ENCODE measurements at places on chromosomes 13 and 19.

DNA sequence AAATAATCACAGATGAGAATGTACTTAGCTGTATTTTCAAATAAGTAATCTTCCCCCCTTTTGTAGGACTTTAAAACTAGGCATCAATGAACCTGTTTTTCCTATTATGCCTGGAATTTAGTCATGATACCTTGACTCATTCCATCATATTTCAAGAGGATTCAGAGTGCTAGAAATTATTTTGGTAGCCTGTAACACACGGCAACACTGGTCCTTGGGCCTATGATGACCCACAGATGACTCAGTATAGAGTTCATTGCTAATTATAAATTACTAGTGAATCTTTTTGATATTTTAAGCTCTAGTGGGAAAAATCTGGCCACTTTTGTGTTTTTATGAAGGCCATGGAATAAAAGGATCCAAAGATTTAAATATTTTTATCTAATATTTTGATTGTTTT, 26.0 kb upstream of the GARRE1 start:
- DNase-seq: no peak

GRCh38 chr13:74162782-74163181, 28.6 kb upstream of the KLF12 start:
- DNase-seq: no peak

- DNase-seq: no peak
These were observed 78.8 kb downstream of the CACNA1A start for GRCh38 chr19:13427273-13428051.

GRCh38 chr13:21676611-21677021, 5.7 kb downstream of the FGF9 start:
- DNase-seq: no peak

- no peak for DNase-seq
These were observed 44.5 kb downstream of the VWA8 start for GRCh38 chr13:41916173-41916954.

DNA sequence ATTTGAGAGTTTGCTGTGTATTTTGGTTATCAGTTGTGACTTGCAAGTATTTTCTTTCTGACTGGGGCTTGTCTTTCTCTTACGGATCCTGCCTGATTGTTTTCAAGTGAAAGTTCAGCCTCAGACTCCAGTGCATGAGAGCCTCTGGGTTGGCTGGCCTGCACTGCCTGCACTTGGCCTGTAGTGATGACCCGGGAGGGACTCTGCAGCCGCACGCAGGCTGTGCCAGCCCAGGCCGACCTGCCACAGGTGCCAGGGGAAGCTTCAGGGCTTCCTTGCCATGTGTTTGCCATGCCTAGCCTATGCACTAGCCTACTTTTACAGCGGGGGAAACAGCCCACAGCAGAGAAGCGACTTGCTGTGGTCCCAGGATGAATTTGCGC, 77.0 kb downstream of the KDM4B start:
- no peak for DNase-seq

- no peak for DNase-seq
These were observed 53.6 kb downstream of the WDFY2 start for GRCh38 chr13:51637852-51638215.

DNA sequence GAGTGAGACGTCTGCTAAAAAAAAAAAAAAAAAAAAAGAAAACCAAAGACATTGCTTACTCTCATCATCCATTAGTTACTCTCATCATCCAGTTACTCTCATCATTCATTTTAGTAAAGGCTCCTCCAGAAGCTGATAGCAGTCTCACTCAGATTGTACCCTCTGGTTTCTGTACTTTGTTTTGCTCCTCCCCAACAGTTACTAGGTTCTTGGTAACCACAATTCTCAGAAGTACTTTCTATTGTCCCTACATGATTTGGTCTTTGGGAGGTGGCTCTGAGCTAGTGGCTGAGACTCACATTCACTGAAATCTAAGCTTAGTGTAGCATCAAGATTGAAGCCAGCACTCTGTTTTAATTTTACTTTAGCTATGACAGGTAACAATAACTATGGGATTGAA, 14.3 kb downstream of the ERICH4 start:
- no peak for DNase-seq

GRCh38 chr19:48873476-48874302, 1.5 kb downstream of the PPP1R15A start:
- DNase-seq: peak; percentile 41

- no peak for DNase-seq
These were observed 2.9 kb upstream of the DCLK1 start for GRCh38 chr13:36133950-36134626.

- DNase-seq: no peak
These were observed 45.5 kb upstream of the SLC7A9 start for GRCh38 chr19:32914879-32915660.

- DNase-seq: no peak
These were observed 9.4 kb downstream of the ANGPTL8 start for GRCh38 chr19:11248852-11249251.

GRCh38 chr19:4049432-4049831, 17.3 kb downstream of the ZBTB7A start:
- peak; percentile 17 for DNase-seq

DNA sequence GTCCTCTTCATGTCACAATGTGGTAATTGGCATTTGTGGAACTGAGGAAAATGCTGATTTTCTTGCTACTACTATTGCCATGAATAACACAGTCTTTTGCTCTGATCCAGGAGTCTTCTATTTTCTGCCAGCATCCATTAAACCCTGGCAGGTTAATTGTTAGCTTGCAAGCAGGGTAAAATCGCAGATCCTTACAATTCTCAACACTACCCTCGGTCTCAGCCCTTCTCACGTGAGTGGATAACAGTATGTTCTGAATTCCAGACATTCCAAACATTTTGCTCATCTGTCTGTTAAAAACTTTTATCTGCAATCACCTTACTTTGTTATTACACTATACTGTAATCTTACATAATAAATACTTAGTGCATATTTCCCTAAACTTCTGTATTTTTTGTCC, 251.3 kb upstream of the ATXN8OS start:
- DNase-seq: no peak

DNA sequence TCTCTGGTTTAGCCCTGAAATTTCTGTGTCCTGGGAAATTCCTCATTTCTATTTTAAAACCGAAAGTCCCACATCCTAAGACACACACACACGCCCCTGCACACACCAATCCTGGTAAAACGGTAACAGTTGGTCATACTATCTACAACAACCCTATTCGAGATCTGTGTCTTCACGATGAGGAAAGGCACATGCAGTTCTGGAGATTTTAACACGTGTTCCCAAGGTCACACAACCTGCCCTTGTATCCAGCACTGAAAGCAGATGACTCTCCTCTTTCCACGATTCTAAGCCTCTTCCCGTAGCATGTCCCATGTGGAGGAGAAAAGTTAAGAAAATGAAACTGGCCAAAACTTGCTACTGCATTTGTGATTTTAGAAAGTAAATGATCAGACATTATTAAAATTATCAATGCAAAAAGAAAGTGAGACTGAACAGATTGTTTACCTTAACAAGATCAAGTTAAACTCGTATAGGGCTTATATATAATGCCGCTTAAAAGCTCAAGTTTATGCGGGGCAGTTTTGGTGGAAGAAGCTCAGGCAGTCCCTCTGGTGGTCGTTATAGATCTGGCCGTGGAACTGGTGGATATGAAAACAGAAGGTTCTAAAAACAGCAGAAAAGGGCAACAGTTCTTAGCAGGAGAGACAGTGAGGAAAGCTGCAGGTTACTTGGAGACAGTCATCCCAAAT, 32.7 kb downstream of the VSTM1 start:
- DNase-seq: no peak

GRCh38 chr13:104256701-104257100, 1190.5 kb upstream of the SLC10A2 start:
- no peak for DNase-seq

DNA sequence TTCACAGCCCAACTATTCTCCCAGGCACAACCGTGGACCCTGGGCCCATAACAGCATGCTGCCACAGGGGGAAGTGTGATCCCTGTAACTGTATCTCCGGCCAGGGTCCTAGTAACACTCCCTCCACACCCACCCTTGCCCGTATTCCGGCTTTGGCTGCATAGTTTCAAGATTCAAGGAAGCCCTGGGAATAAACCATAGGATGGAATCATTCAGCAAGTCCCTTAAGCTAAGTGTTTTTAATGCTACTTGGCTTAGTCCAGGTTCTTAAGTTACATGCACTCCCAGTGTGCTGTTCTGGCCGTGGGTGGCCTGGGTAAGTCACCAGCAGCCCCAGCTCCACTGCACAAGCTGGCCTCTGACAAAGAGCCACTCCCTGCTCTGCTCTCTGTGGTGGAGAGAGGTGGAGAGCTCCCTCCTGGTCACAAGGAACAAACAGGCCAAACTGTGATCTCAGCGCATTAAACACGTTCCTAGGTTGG, 532.4 kb upstream of the SGCG start:
- peak; percentile 79 for DNase-seq

DNA sequence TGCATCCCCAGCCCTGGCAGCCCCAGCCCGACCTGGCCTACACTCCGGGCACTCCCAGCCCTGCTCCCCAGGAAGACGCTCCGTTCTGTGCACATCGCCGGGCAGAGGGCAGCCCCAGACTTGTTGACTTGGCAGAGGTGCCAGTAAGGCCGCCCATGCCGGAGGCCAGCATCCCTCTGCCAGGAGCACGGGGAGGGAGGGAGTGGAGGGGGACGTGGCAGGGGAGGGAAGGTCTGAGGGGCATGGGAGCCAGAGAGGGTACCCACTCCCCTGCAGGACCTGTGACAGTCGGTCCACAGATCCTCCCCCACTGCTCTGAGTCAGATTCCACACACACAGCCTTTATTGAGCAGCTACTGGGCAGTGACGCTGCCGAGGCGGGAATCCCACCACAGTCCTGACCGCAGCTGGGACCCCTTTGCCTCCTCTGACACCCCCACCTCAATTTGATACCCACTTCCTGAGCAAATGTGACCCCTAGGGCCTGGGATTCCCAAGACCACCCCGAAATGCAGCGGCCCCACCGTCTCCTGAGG, 1.9 kb upstream of the NKPD1 start:
- DNase-seq: no peak

DNA sequence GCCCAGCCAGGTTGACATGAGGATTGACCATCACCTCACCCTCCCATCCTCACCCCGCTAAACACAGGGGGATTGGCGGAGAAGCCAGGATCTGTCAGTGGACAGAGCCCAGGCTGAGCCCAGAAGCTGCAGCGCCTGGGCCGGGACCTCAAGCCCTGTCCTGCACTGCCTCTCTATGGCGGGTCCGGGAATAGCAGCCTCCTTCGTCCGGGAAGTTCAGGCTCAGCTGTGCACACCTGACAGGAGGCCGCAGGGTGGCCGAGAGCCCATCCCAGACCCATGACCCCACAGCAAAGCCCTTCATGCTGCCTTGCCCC, 67.8 kb downstream of the SPACA7 start:
- DNase-seq: peak; percentile 76

GRCh38 chr19:16461630-16462051, 10.1 kb downstream of the EPS15L1 start:
- no peak for DNase-seq

DNA sequence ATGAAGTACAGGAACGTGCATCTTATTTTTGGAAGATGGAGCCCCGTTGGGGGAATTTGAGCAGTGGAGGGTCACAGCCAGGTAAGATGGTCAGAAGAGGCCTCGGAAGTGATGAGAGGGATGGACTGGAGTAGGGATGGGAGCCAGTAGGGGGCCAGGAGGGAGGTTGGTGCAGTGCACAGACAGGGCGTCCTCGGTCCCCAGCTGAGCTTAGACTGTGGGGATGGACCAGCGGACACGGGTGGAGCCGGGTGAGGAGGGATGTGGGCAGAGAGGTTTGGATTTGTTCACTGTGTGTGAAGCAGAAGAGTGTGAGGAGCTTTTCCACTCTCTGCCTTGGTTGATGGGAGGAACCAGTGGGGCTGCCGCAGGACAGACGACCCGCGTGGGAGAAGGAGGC, 10.6 kb downstream of the RPS9 start:
- no peak for DNase-seq

DNA sequence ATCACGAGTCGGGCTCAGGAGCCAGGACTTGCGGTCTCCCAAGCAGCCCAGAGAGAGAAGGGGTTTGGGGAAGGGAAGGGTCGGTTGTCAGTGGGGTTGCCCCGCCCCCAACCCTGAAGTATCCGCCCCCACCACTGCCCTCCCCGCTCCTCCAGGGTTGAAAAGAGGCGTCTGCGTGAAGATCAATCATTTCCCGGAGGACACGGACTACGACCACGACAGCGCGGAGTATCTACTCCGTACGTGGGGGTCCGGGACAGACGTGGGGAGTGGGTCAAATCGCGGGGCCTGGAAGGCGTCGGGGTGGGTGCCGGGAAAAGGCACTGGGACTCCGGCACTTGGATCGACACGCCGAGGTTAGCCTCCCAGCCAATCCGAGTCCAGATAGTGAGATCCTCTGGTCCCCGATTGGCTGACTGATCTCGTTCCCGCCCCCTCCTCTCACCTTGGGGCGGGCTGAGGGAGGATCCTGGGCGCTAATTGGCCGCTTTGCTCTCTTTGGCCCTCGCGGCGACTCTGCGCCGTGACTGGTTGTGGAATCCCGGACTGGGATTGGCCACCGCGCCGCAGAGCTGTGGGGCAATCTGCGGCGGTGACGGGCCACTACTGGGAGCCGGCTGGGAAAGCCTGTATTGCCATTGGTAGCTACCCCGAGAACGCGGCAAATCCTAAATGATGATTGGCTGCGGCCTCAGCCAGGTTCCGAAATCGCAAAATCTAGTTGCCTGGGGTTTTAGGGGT, 13.3 kb upstream of the CACNG6 start:
- peak; percentile 65 for DNase-seq

- peak; percentile 58 for DNase-seq
These were observed 172.8 kb downstream of the DNAJC15 start for GRCh38 chr13:43196086-43196621.

DNA sequence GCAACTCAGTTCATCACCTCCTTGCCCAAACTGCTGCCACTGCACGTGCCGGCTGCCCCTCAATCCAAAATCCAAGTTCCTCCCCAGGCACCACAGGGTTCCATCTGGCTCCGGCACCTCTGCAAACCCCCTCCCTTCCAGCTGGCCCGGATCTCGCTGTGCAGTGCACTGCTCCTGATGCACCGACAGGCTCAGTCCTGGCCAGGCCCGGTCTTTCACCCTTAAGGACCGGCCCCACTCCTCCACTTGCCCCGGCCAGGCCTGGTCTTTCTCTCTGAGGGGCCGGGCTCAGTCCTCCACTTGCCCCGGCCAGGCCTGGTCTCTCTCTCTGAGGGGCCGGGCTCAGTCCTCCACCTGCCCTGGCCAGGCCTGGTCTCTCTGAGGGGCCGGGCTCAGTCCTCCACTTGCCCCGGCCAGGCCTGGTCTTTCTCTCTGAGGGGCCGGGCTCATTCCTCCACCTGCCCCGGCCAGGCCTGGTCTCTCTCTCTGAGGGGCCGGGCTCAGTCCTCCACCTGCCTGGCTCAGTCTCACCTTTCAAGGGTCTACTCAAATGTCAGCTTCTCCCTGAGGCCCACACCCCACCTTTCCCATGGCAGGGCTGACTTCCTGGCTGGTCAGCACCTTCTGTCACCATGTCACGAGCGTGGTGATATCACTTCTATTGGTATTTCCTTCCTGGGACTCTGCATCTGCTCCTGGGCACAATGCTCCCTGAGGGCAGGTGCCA, 6.9 kb downstream of the ZNF787 start:
- DNase-seq: no peak
